ENCODE measurements at places on chromosomes 16 and 17. TPM values are rescaled to one million over a fixed set of nuclear protein-coding genes. Genes with fewer than 3 reads are reported as not detected.

GCGR gene
- total RNA-seq: not detected

MXRA7 gene
- 7.5 TPM for total RNA-seq

GRCh38 chr17:4520060-4520893 lies 21.6 kb downstream of the SPNS2 start:
- no peaks in the 10 kb centered on the region for H3K27me3 ChIP-seq
- no peak overlapping the region for H3K27ac ChIP-seq
- H3K36me3 ChIP-seq: no peaks in the 10 kb centered on the region
- no peak overlapping the region for H3K4me3 ChIP-seq
- no peaks in the 10 kb centered on the region for H3K4me1 ChIP-seq
- no peak for DNase-seq

SLC46A1 gene
- 3.6 TPM for total RNA-seq

DNA sequence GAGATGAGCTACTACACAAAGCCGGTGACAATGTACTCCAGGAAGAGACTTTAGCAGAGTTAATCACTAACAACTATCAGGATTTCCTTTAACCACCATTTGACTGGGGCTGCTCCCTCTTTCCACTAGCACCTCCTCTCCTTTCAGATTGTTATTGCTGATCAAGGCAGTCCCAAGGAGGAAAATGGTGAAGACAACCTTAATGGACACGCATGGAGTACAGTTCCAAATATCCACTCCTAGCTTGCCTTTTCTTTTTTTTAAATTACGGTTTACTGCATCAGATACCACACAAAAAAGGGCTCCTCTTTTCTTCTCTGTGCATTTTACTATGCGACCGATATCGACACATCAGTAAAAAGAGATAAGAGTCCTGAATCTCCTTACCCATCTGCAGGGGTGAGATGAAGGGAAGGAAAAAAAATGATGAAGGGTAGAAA lies 30.9 kb downstream of the FAM222B start:
- no peaks in the 10 kb centered on the region for H3K36me3 ChIP-seq
- peak overlapping the region; percentile 96 for H3K27ac ChIP-seq
- H3K4me1 ChIP-seq: peaks cover 16% of the 10 kb centered on the region

- H3K27ac ChIP-seq: peak overlapping the region; percentile 75
- peaks cover 13% of the 10 kb centered on the region for H3K36me3 ChIP-seq
- peaks cover 20% of the 10 kb centered on the region for H3K4me1 ChIP-seq
- peak overlapping the region; percentile 91 for H3K4me3 ChIP-seq
- no peak for DNase-seq
These were observed 894 bp downstream of the RNF227 start for GRCh38 chr17:7915179-7915610.

DNA sequence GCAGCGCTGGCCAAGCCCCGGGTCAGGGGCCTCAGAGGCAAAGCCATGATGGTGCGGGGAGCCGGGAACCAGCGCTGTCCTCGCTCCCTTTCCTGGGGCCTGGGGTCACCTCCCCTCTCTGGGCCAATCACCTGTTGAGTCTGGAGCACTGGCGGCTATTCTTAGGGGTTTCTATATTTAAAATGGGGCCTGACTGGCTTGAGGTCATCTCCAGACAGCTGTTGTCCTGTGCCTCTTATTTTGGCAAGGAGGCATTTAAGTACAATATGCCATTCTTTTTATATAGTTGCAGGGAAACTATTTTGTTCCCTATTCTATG lies at the start of gene COX6A2:
TSS of gene COX6A2 (minus strand) at position 82 of the 319 bp plus-strand sequence. CDS start at position 47, 35 bp downstream.
- no peak for DNase-seq
- H3K27ac ChIP-seq: no peak within 1 kb of the TSS
- no peaks in the 10 kb centered on the region for H3K27me3 ChIP-seq
- H3K4me3 ChIP-seq: no peak within 1 kb of the TSS
- H3K4me1 ChIP-seq: no peaks in the 10 kb centered on the region

- H3K27ac ChIP-seq: no peak overlapping the region
- no peaks in the 10 kb centered on the region for H3K36me3 ChIP-seq
- peak; percentile 60 for DNase-seq
These were observed 9.9 kb downstream of the CMTM2 start for GRCh38 chr16:66588981-66589713.

DNA sequence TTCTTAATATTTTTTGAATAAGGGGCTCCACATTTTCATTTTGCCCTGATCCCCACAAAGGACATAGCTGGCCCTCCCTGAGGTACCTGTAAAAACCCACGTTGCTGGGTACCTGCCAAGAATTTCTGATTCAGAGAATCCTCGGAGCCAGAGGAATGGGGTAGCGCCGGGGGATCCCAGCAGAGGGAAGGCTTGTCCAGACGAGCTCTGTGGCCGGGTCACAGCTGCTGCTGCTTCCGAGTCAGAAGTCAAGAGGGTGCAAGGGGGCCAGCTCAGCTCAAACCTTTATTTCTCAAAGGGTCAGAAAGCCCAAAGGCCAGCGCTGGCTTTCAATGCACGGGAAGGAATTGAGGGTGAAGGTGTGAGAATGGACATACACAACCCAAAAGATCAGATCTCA lies 68.9 kb upstream of the SDK2 start:
- H3K4me1 ChIP-seq: peaks cover 11% of the 10 kb centered on the region
- H3K36me3 ChIP-seq: no peaks in the 10 kb centered on the region
- H3K4me3 ChIP-seq: no peak overlapping the region
- no peaks in the 10 kb centered on the region for H3K27me3 ChIP-seq

C17orf58 gene
- 6.9 TPM for total RNA-seq

TBC1D3G gene
- total RNA-seq: not detected

DNA sequence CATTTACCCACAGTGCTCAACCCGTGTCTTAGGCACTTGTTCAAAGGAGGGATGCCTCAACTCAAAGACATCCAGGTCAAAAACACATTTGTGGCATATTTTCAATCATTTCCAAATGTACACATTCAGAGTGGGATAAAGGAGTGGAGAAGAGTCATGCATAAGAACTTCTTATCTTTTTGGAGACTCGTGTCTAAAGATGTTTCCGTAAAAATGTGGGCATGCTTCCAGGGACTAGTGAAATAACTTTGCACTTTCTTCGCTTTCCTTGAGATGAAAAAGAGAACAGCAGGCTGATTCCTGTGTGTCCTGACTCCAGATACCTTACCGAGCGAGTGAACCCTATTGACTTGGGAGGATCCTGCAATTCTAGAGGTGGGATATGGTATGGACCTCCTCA lies 256.6 kb upstream of the KCNJ16 start:
- H3K27me3 ChIP-seq: no peaks in the 10 kb centered on the region
- no peak overlapping the region for H3K27ac ChIP-seq
- H3K36me3 ChIP-seq: no peaks in the 10 kb centered on the region
- DNase-seq: no peak
- no peaks in the 10 kb centered on the region for H3K4me1 ChIP-seq

HCRT gene
- total RNA-seq: not detected

DNA sequence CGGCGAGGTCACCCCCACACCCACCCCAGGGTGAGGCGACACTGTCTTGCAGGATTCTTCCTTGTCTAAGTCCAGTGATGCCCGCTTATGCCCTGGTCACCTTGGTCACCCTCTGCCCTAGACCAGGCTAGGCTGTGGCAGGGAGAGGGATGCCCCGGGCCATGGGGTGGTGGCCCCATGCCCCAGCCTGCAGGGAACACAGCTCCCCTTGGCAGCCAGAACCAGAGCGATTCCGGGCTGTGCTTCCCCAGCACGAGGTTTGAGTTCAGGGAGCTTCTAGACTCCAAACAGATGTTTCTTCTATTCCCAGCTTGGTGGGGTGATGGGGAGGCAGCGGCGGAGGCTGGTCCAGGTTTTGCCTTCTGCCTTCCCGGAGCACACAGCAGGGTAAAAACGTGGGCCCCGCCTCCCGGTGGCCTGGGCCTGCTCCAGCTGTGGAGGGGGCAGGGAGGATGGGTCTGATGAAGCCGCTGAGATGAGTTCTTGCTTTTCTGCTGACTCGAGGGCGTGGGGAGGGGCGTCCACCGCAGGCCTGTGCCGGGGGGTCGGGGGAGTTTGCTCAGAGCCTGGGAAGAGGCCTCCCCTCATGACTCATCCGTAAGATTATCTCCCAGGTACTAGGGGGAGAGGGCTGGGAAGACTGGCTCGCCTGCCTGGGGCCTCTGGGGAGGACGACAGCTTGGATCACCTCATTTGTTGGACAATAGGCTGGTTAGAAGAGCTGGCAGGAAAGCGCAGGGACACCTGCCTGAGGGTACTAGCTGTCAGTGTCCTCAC lies 15.4 kb downstream of the SMTNL2 start:
- H3K27me3 ChIP-seq: no peaks in the 10 kb centered on the region
- no peaks in the 10 kb centered on the region for H3K4me1 ChIP-seq
- no peak overlapping the region for H3K4me3 ChIP-seq
- DNase-seq: no peak

FAAP100 gene
- total RNA-seq: 43.6 TPM

DNA sequence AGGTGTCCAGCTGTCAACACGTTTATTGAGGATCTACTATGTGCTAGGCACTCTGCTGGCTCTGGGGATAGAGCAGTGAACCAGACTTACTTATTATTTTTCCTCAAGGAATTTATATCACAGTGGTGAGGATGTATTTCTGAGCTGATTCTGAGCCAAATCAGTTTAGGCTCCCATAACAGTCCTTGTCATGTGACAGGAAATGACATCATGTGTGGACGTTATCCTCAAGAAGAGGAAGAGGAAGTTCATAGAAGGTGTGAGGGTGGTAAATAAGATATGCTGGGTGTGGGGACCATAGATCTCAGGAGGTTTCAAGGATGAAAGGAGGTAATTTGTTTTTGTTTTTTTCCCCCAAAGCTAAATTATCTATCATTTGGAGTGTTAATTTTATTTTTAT lies 873.5 kb upstream of the EEF2KMT start:
- H3K36me3 ChIP-seq: no peaks in the 10 kb centered on the region
- H3K27ac ChIP-seq: no peak overlapping the region
- DNase-seq: no peak
- no peak overlapping the region for H3K4me3 ChIP-seq

GRCh38 chr17:1203111-1203966 lies 23.6 kb upstream of the ABR start:
- H3K4me1 ChIP-seq: peaks cover 13% of the 10 kb centered on the region
- H3K4me3 ChIP-seq: no peak overlapping the region

- DNase-seq: no peak
- H3K4me1 ChIP-seq: peaks cover 56% of the 10 kb centered on the region
- H3K27ac ChIP-seq: peak overlapping the region; percentile 5
- H3K36me3 ChIP-seq: peaks cover 4% of the 10 kb centered on the region
- no peak overlapping the region for H3K4me3 ChIP-seq
These were observed 3.0 kb downstream of the SMCR8 start for GRCh38 chr17:18318117-18318516.

All from naive thymus-derived CD4-positive, alpha-beta T cell (primary cell).